Omental fat pad (tissue), 4 donors: ENCODE measurements at places on chromosomes 7 and 10.

DNA sequence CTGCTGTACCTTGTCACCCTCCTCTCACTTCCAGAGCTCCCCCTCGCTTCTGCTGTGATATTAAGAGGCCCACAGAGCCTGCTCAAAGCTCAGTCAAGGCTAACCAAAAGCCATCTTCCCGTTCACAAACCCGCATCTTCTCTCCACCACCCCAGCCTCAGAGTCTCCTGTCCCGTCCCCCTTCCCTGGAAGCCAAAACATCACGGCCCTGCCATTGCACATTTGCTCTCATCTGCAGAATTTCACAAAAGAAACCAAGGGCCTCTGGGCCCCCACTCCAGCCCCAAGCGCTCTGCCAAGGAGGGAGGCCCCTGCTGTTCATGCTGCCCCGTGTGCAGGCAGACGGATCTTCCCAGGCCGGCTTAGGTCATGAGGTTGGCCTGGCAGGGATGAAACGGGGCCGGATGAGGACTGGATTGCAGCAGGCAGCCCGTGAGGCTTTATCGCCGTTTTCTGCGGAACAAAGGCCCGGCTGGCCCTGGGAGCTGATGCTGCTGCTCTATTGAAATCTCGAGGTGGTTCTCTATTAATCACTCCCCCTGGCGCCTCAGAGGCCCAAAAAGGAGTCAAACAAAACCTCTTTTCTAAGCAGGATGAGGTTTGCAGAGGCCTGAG lies 31.6 kb upstream of the FOXK1 start:
- DNase-seq = no peak

GRCh38 chr10:132058111-132058745 lies 7.5 kb upstream of the JAKMIP3 start:
- no peak for DNase-seq

GRCh38 chr7:19000410-19000809 lies 117.0 kb downstream of the TWIST1 start:
- no peak for DNase-seq

GRCh38 chr10:77355844-77356243 lies 281.8 kb downstream of the KCNMA1 start:
- DNase-seq = no peak
